ENCODE measurements at places on chromosomes 12 and 14.
A peak's percentile ranks its signal among the peaks of the same experiment; 100 is the strongest.

- DNase-seq: no peak
Observed at GRCh38 chr12:122235741-122236140, 9.9 kb upstream of the DIABLO start.

GRCh38 chr14:54697803-54698202, 130.9 kb downstream of the SAMD4A start:
- no peak for DNase-seq

GRCh38 chr12:61369241-61369910, 890.8 kb upstream of the USP15 start:
- no peak for DNase-seq

- DNase-seq: peak; percentile 18
Observed at GRCh38 chr14:36773136-36773540, 111.5 kb downstream of the PAX9 start.

- no peak for DNase-seq
Observed at GRCh38 chr12:24363177-24363754, 413.8 kb upstream of the SOX5 start.

DNA sequence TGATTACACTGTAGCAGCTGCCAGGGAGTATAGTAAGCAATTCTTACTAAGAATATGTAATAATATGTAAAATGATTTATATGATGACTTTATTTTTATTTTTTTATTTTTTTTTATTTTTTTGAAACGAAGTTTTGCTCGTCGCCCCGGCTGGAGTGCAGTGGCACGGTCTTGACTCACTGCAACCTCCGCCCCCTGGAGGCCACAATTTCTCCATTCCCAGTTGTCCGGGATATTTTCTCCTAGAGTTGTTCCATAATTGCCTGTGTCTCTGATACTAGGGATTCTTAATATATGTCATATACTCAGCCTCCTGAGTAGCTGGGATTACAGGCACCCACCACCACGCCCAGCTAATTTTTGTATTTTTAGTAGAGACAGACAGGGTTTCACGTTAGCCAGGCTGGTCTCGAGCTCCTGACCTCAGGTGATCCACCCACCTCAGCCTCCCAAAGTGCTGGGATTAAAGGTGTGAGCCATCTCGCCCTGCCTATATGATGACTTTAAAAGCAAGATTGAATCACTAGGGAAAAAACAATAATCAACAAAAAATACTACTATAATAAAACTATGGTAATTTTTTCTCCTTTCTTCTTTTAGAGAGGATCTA, 12.2 kb upstream of the ITPR2 start:
- peak; percentile 56 for DNase-seq

GRCh38 chr12:104802208-104802607, 155.9 kb downstream of the SLC41A2 start:
- no peak for DNase-seq

DNA sequence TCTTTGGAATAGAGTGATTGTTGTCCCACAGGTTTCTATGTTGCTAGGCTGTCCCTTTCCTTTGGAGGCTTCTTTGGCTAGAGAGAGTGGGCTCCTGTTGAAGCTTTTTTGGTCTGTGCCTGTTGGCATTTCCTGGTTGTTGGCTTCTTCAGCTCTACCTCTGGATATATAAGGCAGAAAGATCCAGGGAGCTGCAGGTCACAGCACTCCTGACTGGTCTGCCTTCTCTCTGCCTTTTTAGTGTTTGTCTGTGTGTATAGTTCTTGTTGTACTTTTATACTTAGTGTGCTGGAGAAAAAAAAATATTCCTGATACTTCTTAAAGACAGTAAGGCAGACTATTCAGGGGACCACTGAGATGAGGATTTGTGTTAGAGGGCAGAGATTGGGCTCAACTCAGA, 202.7 kb downstream of the FBXL14 start:
- DNase-seq: no peak

DNA sequence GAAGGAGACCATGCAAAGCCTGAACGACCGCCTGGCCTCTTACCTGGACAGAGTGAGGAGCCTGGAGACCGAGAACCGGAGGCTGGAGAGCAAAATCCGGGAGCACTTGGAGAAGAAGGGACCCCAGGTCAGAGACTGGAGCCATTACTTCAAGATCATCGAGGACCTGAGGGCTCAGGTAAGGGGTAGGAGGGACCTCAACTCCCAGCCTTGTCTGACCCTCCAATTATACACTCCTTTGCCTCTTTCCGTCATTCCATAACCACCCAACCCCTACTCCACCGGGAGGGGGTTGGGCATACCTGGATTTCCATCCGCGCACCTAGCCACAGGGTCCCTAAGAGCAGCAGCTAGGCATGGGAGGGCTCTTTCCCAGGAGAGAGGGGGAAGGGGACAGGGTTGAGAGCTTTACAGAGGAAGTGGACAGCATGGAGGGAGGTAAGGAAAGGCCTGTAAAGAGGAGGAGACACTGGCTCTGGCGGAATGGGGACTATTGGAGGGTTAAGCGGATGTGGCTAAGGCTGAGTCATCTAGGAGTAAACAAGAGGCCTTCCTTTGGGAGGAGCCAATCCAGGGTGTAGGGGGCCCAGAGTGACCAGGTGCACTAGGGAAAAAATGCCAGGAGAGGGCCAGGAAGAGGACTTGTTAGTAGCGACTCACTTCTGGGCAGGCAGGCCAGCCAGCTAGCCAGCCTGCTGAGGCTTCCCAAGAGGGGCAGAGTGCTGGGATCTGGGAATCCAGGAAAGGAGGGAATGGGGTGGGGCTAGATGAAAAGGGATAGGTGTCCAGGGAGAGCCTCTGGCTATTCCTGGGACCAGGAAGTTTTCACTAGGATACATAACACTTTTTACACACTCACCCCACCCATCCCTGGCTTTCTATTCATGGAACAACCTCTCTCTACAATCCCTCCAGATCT, 754 bp downstream of the KRT18 start:
- peak; percentile 81 for DNase-seq

DNA sequence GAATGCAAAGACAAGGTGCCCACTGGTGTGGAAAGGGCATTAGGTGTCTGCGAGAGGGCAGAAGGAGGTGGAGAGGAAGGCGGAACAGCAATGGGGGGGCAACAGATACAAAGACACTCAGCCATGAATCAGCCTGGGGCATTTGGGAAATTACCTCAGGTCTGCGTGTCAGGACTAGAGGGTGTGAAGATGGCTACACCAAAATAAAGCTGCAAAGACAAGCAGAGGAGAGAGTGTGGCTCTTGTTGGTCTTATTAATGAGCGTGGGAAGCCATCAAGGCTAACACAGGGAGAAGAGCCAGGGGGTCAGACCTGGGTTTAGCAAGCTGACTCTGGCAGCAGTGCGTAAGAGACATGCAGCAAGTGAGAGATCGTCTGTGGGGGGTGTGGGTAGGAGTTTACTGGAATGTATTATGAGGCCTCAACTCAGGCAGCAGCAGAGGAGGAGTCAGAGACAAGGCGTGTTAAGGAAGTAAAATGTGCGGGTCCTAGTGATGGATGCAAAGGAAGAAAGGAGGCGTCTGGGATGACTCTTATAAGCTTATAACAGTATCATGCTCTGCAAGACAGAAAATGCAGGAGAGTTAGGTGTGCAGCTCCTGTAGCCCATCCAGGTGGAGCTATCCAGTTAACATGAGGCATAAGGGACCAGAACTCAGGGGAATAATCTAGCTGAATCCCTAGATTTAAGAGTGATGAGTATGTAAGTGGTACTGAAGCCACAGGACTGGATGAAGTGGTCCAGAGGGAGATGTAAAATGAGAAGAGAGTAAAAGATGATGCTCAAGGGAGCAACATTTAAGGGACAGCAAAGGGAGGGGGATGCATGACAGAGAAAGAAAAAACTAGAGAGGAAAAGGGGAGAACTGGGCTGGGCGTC, 50.4 kb downstream of the KCNK10 start:
- DNase-seq: no peak

All from AG10803 (cell line).